Activated T-helper 2 cell treated with anti-CD3 and anti-CD28 coated beads, Interferon-gamma antibody, Interleukin-2, Interleukin-4, amounts not matched to agents 10 μg/mL and 5 μg/mL and 100 μg/mL, durations not matched to agents 14 hours and 24 hours and 36 hours (primary cell): ENCODE measurements at places on chromosomes 3 and 15.

DNA sequence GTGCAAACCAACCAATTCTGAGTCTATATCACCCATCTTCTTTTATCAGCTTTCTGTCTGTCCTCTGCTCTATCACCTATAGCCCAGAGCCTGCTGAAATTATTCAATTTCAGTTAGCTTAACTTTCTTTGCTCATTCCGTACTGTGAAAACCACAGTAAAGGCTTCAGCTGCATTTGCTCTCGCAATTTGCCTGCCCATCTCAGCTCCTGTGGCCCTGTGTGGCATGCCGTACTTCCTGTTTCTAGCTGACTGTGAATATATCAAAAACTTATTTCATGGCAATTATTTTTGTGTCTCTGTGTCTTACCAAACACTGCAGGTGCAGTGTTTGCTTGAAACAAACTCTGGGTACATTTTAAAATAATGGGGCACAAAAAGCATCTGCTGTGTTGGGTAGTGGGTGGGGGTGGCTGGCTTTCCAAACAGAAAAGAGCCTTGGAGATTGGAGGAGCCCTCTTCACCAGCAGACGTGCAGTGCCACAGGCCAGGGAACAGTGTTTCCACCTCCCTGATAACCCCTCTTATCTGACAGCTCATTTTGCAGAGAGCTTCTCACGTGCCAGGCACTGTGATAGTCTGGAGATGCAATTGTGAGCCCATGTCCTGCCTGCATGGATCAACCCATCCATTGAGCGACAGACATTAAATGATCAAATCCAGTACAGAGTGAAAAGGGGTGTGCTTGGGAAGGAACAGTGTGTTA is 45.2 kb downstream of the GASK1A start:
- DNase-seq: peak; percentile 23
- no peak overlapping the region for H3K4me3 ChIP-seq
- H3K36me3 ChIP-seq: no peaks in the 10 kb centered on the region
- peaks cover 8% of the 10 kb centered on the region for H3K27me3 ChIP-seq
- H3K27ac ChIP-seq: peak overlapping the region; percentile 52
- peaks cover 24% of the 10 kb centered on the region for H3K4me1 ChIP-seq

DNA sequence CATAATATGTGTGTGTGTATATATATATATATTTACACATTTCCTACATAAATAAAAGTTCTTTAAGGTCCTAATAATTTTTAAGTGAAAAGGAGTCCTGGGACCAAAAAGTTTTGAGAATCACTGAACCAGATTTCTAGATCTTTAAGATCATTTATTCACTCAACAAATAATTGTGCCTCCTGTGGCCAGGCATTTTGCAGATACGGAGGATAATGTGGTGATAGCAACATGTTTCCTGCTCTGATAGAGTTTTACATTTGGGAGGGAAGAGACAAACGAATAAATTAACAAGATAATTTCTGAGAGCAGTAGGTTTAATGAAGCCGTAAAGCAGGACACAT is 448 bp upstream of the RNF7 start:
- H3K4me3 ChIP-seq: peak overlapping the region; percentile 80
- peaks cover 24% of the 10 kb centered on the region for H3K36me3 ChIP-seq
- H3K27ac ChIP-seq: peak overlapping the region; percentile 83
- peaks cover 7% of the 10 kb centered on the region for H3K27me3 ChIP-seq
- peaks cover 21% of the 10 kb centered on the region for H3K4me1 ChIP-seq

GRCh38 chr3:126952983-126953660 is 29.8 kb upstream of the PLXNA1 start:
- no peak overlapping the region for H3K4me3 ChIP-seq
- DNase-seq: no peak
- H3K27me3 ChIP-seq: no peaks in the 10 kb centered on the region
- no peak overlapping the region for H3K27ac ChIP-seq

DNA sequence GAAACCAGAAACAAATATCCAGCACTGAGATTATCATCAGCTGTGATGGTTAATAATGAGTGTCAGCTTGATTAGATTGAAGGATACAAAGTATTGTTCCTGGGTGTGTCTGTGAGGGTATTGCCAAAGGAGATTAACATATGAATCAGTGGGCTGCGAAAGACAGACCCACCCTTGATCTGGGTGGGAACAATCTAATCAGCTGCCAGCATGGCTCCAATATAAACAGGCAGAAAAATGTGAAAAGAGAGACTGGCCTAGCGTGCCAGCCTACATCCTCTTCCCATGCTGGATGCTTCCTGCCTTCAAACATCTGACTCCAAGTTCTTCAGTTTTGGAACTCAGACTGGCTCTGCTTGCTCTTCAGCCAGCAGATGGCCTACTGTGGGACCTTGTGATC is 869.5 kb downstream of the SI start:
- no peak overlapping the region for H3K4me3 ChIP-seq
- H3K4me1 ChIP-seq: no peaks in the 10 kb centered on the region
- no peaks in the 10 kb centered on the region for H3K27me3 ChIP-seq
- no peaks in the 10 kb centered on the region for H3K36me3 ChIP-seq
- no peak overlapping the region for H3K27ac ChIP-seq

DNA sequence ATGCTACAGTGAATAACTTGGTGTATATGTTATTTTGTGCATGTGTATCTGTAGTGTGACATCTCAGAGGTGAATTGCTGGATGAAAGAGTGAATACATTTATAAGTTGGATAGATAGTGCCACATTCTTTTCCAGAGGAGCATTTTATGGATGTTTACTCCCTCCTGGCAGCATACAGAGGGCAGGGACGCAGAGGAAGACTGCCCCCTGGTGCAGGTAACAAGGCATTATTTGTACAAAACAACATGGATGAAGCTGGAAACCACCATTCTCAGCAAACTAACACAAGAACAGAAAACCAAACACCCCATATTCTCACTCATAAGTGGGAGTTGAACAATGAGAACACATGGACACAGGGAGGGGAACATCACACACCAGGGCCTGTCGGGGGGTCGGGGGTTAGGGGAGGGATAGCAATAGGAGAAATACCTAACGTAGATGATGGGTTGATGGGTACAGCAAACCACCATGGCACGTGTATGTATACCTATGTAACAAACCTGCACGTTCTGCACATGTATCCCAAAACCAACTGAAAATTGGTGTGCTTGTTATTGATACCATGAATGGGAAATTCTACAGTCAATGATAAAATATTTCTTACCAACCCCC is 57.9 kb upstream of the CTXND1 start:
- H3K36me3 ChIP-seq: no peaks in the 10 kb centered on the region
- no peak overlapping the region for H3K4me3 ChIP-seq
- DNase-seq: no peak
- H3K4me1 ChIP-seq: no peaks in the 10 kb centered on the region
- H3K27me3 ChIP-seq: peaks cover 1% of the 10 kb centered on the region
- H3K27ac ChIP-seq: no peak overlapping the region

- no peaks in the 10 kb centered on the region for H3K36me3 ChIP-seq
- peak; percentile 80 for DNase-seq
- H3K27ac ChIP-seq: no peak overlapping the region
- peaks cover 8% of the 10 kb centered on the region for H3K4me1 ChIP-seq
- peaks cover 62% of the 10 kb centered on the region for H3K27me3 ChIP-seq
Observed at GRCh38 chr15:74127255-74127953, 3.0 kb upstream of the ISLR2 start.

DNA sequence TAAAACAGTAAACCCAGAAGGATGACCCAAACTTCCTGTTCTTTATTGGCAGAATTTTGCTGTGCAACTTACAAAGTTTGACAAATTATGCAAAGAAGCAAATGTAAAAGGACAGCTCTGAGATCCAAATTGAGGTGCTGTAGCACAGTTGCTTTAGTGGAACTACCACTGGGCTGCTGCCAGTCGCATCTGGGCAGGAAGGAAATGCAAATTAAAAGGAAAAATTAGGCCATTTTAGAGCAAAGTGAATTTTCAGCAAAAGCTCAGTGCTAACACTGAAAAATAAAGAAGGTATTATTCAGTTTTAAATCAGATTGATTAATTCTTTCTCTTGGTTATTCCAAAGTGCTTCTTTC is 104.5 kb downstream of the ZMAT3 start:
- no peak overlapping the region for H3K27ac ChIP-seq
- peaks cover 9% of the 10 kb centered on the region for H3K4me1 ChIP-seq
- no peaks in the 10 kb centered on the region for H3K36me3 ChIP-seq
- peaks cover 8% of the 10 kb centered on the region for H3K27me3 ChIP-seq
- no peak overlapping the region for H3K4me3 ChIP-seq

- peaks cover 12% of the 10 kb centered on the region for H3K27me3 ChIP-seq
- no peaks in the 10 kb centered on the region for H3K4me1 ChIP-seq
- no peak overlapping the region for H3K27ac ChIP-seq
- H3K4me3 ChIP-seq: no peak overlapping the region
- no peak for DNase-seq
- no peaks in the 10 kb centered on the region for H3K36me3 ChIP-seq
Observed at GRCh38 chr15:78216276-78217104, 17.9 kb downstream of the ACSBG1 start.

DNA sequence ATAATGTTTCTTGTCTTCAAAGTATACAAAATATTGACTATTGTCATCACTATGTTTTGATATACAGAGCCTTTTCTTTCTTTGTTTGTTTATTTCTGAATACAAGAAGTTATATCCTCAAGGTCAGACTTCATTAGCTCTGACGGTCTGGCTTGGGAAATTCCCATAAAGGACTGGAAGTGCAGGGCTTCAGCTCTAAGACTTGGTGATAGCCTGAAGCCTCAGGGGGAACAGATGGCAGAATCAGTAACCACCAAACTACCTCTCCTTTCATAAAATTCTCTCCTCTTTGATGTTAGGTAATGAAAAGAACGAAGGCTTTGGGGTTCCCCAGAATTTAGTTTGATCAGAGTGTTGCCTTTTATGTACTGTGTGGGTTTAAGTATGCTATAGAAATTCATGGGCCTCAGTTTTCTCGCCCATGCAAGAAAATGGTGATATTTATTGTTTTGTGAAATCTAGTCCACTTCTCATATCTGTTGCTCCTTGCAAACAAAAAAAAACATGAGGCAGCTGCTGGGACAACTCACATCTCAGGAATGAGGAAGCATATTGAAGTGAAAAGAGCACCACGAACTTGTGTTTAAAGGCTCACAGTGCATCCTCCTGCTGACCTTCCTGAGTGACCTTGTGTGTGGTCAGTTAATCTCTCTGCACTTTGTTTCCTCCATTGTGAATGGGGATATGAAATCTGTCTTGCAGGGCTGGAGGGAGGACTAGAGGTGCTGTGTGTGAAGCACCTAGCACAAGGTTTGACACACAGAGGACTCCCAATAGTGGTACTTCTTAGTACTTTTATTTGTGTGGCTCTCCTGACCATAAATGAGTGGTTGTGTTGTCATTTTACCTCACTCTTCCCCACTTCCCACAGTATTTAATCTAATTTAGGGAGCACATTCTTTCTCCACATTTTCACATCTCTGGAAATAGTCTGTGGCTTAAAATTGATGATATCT is 569.8 kb upstream of the IL12A start:
- H3K4me3 ChIP-seq: no peak overlapping the region
- no peaks in the 10 kb centered on the region for H3K36me3 ChIP-seq
- no peaks in the 10 kb centered on the region for H3K27me3 ChIP-seq
- no peaks in the 10 kb centered on the region for H3K4me1 ChIP-seq
- DNase-seq: no peak
- no peak overlapping the region for H3K27ac ChIP-seq

DNA sequence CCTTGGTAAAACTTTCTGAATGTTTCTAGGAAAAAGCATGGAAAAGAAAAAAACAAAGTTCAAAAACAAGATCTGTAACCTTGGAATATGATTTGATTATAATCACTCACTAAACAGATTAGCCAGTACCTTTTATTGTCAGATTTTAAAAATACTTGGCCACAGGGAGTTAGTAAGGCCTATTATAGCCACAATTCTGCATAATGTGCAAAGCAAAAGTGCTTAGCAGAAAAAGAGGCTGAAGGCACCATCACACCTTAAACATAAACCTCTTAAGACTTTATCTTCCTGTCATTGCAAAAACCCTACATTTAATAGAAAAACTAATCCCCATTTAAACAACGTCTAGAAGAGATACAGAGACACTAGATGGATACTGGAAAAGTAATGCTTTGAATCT is 41.8 kb downstream of the CHSY1 start:
- no peak for DNase-seq
- no peak overlapping the region for H3K4me3 ChIP-seq
- H3K4me1 ChIP-seq: peaks cover 86% of the 10 kb centered on the region
- H3K36me3 ChIP-seq: peaks cover 54% of the 10 kb centered on the region
- no peaks in the 10 kb centered on the region for H3K27me3 ChIP-seq

GRCh38 chr3:158097593-158098308 is 8.5 kb downstream of the SHOX2 start:
- peaks cover 90% of the 10 kb centered on the region for H3K27me3 ChIP-seq
- peak; percentile 73 for DNase-seq
- H3K4me1 ChIP-seq: peaks cover 9% of the 10 kb centered on the region
